Neural crest cell (in vitro differentiated cells): ENCODE measurements at places on chromosomes 3 and 15.

- DNase-seq, result no peak
These were observed 1.8 kb downstream of the UBE2E1 start for GRCh38 chr3:23807424-23808015.

DNA sequence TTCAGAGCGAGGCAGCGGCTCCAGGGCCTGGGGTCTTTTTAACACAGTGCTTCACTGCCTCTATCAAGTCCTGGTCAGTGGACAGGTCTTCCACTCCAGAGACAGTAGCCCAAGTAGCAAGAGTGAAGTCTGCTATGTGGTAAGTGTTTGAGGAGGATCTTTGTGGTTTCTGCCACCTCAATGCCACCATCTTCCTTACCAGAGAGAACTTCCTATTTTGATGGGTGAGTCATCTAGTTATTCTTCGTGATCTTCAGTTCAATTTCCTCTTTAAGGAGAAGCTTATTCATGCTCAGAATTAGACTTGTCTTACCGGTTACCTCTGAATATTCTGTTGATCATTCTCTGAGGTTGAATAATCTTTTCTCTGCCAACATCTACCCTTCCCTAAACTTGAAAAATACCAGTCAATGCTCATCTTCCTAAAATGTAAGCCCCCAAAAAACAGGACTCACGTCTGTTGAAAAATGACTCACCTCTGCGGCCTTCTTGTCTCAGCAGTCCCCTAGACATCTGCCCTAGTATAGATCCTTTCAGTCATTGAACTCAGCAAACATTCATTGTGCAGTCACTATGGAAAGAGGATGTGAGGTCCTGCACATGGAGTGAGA lies 32.2 kb upstream of the BCL6 start:
- no peak for DNase-seq

GRCh38 chr15:40746916-40747418 lies 8.1 kb downstream of the RMDN3 start:
- no peak for DNase-seq

- DNase-seq, result no peak
These were observed 818 bp downstream of the PPP1R2 start for GRCh38 chr3:195542316-195542697.

DNA sequence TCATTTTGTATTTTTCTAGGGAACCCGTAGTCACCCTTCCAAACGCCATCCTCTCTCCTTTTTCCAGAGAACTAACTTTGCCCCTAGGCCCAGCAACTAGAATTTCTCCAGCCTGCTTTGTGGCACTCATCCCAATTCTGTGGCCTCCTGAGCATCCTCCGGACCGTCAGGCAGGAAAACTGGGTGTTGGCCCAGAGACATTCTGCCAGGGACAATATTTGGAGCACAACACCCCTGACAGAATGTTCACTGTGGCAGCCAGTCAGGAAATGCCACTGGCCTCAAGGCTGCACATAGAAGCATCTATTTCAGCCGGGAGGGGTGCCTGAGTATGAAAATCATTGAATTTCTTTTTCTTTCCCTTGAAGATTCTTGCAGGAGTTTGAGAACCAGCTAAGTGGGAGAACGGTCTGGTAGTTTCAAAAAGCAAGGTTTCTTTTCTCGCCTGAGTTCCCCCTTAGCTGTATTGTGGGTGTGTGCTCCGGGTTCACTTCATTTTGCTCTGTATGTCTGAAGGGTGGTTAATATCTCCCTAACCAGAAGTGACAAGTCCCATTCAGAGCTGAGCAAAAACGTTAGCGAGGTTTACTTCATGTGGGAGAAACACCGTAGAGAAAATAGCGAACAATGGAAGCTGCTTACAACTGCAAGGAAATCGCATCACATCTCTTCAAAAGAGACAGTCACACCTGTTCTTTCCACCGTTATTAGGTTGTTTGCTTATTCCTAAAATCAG lies 108.1 kb upstream of the TPM1 start:
- DNase-seq, result no peak

GRCh38 chr3:190384309-190384756 lies 3.6 kb upstream of the CLDN16 start:
- DNase-seq, result no peak

DNA sequence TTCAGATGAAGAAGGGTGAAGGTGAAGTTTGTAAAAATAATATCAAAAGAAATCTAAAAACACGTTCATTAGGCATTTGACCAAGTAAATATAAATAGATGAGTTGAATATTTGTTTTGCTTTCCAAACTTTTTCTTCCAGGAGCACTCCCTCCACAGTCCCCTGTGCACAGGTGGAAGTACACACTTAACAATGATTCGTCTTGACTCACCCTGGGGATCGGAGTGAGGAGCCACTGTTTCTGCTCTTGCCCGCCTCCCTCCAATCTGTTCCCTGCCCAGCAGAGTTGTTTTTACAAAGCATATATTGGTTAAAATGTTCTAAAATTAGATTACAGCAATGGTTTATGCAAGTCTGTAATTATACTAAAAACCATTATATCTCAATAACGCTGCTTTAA lies 175.1 kb downstream of the PTPRG start:
- no peak for DNase-seq

GRCh38 chr3:39809181-39809994 lies at the start of gene MYRIP:
MYRIP (plus strand) TSS chr3:39809609; CDS start chr3:39900817, 91,208 bp downstream.
- DNase-seq, result peak; percentile 50

DNA sequence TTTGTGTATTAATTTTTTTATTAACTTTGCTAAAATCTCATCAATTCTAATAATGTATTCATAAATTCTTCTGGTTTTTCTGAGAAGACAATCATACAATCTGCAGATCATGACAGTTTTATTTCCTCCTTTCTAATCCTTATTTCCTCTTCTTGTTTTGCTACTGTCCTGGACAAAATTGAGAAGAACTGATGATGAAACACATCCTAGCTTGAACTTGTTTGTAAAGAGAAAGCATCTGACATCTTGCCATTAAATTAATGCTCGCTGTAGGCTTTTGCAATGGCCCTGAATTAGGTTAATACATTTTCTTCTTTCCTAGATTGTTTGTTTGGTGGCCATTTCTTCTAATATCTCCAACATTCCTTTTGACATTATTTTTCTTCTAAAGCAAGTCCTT lies 110.9 kb upstream of the TPM1 start:
- DNase-seq, result no peak
